ENCODE measurements at places on chromosomes 4 and X.
A peak's percentile ranks its signal among the peaks of the same experiment; 100 is the strongest.

DNA sequence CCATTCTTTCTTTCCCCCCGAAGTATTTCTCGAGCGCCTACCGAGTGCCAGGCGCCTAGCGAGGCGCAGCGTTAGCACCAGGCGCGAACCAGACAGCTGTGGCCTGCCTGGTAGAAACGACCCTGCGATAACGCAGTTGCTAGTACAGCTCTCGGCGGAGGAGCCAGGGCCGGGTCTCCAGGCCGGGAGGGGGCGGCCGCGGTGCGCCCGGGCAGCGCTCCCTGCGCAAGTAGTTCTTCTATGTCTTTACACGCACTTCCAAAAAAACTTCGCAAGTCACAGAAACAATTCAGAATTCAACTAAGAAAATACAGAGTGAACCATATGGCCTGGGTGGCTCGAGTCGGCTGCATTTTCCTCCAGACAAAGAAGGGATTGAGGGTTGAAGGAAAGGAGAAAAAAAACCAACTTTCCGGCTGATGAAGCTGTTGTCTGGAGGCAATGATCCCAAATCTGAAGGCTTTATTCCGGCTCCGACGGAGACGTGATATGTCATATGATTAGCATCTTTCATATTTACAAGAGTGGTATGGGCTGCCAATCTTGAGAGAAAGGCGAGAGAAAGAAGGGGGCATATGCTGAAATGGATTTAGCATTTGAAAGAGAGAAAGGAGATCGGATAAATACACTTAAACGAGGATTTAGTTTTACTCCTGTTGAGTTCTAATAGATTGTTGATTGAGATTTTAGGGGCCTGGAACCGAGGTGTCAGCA, 7.2 kb upstream of the NEUROG2 start:
- DNase-seq, result no peak

GRCh38 chr4:98430708-98431403, 169.7 kb downstream of the RAP1GDS1 start:
- DNase-seq, result no peak

DNA sequence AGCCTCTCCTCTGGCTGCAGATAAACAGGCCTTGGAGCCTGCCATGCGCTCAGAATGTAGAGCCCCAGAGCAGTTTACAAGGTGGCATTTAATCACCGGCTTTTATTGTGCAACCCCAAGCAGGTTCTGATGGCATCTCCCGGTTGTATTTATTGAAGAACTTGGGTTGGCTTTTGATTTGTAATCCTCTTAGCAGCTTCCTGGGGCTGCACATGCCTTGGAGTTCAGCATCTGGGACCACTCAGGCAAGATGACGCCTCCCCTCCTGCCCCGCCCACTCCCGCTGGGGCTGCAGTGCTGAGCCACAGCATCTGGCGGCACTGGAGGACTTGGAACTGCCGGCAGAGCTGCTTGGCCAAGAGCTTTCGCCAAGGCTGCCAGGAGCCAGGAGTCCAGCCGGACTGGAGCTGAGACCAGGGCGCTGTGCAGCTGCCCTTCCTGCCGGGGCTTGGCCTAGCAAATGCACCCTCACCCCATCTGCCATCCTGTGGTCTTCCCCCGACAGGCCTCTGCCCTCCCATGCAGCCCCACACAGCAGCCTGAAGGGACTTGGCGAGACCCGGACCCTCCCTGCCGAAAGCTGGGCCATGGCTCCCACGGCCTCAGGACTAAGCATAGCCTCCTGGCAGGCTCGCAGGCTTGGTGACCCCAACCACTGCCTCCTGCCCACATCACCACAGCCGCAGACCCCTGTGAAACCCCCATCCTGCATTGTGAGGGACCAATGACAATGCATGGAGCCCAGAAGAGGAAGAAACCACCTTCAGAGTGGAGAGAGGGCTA, 5.4 kb downstream of the HTRA3 start:
- DNase-seq, result no peak

DNA sequence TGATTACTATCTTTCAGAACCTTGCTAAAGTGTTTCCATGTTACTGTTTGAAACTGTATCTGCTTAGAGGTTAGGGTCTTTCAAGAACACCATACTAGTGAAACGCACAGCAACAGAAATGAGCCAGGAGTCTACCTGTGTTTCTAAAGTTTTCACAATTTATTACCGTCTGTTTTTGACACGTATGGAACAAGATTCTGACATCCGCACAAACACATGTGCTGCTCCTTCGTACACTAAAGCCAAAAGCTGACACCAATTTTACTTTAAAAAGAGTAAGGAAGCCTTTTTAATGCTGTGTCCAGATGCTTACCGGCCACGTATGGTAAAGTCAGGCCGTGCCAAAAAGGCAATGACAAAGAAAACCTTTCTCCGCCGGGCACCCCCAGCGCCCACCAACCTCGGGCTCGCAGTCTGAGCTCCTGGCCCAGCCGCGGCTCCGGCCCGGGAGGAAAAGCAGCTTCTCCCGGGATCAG, 532 bp downstream of the RPS4X start:
- no peak for DNase-seq

- no peak for DNase-seq
Measured at GRCh38 chrX:95435198-95435597, 1249.4 kb upstream of the DIAPH2 start.

DNA sequence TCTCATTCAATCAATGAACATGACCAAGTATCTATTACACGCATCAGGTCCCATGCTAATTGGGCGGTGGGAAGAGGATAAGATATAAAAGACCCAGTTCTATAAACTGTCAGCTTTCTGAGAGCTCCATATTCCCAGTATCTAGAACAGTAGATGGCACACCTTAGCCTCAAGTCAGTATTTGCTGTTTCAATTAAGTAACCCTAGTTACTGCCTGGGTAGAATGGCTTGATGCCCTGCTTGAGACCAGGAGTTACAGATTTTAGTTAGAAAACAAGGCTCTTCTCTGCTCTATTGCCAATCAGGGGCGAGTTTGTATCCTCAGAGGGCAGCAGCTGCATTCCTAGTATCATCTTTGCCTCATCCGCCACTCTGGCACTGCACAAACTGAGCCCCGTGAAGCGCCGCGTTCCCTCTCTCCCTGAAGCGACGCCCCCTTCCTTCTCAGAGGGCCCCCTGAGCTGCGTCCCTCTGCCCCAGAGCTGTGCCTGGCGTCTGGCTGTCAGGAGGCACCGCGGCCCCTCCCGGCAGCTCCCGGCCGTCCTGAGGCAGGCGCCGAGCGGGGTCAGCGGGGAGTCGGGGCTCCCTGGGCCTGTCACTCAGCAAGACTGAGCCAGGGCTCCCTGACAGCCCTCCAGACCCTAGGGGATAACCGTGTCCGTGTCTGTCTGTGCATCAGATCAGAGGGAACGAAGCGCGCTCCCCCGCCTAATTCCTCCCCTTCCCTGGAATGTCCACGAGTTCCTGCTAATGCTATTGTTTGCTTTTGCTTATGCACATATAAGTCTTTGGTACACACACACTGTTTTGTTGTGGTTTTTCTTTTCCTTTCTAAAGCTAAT, 212.4 kb upstream of the TTC29 start:
- no peak for DNase-seq

GRCh38 chr4:188201851-188202250, 62.6 kb downstream of the TRIML1 start:
- DNase-seq, result no peak

GRCh38 chrX:154478728-154479622, at the start of gene LAGE3:
LAGE3 (minus strand) TSS chrX:154479281; CDS start chrX:154478915, 366 bp downstream.
- DNase-seq, result peak; percentile 91

- DNase-seq, result no peak
Measured at GRCh38 chrX:153692611-153693156, 5.0 kb downstream of the SLC6A8 start.

DNA sequence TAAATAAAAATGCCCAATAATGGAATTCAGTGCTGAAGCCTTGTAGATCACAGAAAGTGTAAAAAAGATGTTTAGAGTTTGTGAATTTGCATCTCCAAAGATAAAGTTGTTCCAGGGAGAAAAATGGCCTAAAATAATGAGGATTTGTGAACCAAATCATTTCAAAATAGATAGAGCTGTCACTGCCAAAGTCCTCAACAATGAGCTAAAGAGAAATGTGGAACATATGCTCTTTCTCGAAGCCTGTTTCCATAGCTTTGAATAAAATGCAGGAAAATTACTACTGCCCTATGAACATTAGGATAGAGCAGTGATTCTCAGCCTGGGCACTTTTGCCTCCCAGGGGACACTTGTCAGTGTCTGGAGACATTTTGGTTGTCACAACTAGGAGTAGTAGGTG, 3.4 kb upstream of the AP1S2 start:
- no peak for DNase-seq

GRCh38 chrX:120242813-120243212, 7.8 kb upstream of the ZBTB33 start:
- no peak for DNase-seq

DNA sequence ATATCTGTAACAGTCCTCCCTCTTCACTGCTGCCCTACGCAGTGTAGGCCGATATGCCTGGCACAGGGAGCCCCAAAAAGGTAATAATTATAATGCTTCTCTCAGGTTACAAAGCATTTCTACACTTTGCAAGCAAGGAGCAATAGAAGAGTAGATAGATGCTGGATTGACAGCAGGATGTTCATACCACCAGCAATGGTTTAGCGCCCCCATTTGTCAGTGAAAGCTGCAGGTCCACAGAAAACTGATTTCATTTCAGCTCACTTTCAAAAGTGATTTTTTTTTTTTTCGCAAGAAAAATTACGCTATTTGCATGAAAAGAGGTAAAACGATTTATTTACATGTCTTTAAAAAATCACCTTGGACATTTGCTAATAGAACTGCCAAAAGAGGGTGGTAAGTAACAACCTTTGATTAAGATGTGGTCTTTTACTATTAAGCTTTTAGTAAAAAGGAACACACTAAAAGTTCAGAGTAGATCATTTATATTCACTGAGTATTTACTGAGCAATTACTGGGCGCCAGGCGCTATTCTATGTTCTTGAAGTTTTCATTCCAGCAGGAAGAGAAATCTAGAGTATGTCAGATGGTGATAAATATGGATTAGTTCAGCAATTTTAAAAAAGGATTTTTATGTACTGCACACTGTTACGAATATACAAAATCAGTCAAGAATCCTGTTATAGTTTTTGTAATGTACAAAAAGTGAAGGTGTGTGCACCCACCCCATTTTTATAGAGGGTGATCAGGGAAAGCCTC, 34.4 kb downstream of the HPF1 start:
- no peak for DNase-seq

DNA sequence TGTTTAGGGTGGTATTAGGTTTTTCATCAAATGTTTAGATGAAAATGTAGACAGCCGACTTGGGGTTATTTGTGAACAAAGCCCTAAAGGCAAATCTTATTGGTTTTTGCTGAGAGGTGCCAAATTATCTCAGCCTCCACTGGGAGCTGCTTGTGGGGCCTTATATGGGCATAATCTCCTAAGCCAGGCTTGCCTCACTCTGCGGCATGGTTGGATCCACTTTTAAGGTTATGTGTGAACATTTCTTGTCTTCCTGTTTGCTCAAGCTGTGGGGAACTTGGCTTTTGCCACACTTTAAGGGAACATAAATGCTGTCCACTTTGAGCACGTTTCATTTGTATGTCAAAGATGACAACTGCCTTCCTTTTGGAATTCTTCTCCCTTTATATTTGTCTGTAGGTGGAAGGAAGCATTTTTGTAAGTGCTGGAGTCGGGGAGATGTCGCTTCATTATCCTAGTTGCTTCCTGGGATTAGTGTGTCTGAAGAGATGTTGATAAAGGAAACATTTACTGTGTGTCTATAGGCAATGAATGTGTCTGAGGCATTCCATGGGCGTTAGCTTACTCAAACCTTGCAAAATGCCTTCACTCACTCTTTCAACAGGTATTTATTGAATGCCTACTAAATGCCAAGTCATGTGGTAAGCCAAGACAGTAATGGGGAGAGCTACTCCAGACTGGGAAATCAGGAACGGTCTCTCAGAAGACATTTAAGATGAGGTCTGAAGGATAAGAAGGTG, 78.3 kb downstream of the SLC9A6 start:
- DNase-seq, result no peak

DNA sequence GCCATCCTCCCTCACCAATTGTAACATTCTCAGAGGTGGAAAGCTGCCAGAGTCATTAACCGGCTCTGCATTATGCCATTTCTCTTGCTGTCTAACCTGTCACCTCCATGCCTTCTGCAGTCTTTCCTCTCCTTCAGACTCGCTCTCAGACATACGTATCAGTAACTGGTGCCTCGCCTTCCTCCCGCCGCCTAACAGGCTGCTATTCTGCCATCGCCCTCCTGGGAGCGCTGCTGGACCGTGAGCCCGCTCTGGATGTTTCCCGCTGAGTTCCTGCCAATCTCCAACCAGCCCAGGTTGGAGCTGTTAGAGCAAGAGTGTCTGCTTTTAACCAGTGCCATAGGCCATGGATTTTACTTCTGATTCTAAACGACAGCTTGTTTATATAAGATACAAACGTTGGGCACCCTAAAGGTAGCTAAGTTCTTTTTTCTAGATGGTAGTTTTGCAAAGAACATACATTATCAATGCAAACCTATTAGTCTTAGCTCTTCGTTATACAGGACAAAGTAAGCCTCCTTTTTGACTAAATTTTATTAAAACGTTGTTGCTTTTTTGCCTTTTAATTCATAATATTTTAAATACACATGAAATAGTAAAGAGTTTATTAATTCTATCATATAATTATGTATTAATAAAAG, 59.5 kb upstream of the NEIL3 start:
- DNase-seq, result peak; percentile 11

DNA sequence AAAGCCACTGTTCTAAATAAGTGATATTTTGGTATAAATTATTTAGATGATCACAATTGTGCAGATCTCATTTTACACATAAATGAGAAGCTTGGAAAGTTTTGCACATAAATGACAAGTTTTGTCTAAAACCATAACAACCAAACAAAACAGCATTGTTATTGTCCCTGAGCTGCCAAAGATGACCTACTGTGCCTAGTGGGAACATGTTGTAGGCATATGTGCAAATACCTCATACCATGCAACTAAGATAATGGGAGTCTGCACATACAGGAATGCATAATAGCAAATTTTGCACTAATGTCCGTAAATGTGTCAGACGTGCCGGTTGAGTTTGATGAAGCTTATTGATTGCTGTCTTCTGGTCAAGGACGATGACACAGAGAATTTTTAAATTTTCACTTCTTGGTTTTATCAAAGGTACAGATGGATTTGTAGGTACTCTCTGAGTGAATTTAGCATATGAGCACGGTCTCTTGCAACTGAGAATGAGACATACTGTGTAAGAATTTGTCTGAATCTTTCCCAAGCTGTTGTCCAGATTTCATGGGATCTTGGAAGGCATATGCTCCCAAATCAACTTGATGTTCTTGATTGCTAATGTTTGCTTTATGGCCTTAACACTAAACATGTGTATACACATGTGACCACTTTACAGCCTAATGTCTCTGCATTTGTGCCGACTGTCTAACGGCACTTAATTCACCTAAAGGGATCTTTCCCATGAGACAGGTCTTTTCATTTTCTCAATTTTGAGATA, 1133.5 kb downstream of the FAT4 start:
- DNase-seq, result no peak

DNA sequence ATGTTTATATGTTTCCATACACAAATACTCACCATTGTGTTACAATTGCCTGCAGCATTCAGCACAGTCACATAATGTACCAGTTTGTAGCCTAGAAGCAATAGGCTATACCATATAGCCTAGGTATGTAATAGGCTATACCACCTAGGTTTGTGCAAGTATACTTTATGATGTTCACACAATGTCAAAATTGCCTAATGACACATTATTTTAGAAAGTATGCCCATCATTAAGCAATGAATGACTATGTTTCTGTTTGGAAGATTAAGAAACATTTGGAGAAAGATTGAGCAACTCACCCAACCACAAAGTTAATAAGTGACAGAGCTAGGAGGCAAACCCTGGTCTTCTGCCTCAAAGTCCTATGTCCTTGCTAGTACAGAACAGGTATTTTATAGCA, 96.8 kb upstream of the GRIA3 start:
- DNase-seq, result no peak

All from stimulated activated CD4-positive, alpha-beta T cell treated with anti-CD3 and anti-CD28 coated beads, Interleukin-1b, Interleukin-23, amount 100 ng/mL, for 1 hour (primary cell).